GM04504 (cell line): ENCODE measurements at places on chromosomes 2 and 18.

DNA sequence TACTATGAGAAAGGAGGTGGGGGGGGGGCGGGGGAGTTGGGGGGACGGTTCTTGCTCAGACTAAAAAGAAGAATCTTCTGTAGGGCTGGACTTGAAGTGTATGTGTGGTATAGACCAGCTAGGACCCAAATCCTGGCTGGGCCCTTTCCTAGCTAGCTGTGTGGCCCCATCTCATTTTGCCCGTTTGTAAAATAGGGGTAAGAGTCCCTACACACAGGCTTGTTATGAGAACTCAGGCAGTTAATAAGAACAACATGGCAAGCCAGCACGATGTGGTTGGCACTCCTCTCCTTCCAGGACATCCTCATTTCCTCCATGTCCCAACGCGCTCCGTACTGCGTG is 1.1 kb downstream of the EVA1A start:
- no peak for DNase-seq

DNA sequence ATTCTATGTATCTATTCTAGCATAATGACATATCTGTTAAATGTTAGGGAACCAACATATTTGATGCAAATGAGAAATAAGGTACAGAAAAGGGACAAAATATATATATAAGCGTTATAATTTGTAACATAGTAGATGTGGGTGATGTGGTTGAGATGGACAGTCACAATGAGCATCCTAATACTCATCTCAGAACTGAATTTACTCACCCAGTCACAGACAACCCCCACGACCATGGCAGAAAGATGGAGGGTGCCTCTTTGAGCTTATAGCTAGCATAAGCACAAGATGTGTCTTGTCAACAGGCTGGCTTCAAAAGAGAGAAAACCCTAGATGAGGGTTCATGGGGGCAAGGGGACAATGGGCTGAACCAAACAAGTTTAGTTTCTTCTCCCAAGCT is 9.1 kb upstream of the DSG3 start:
- DNase-seq, result no peak

DNA sequence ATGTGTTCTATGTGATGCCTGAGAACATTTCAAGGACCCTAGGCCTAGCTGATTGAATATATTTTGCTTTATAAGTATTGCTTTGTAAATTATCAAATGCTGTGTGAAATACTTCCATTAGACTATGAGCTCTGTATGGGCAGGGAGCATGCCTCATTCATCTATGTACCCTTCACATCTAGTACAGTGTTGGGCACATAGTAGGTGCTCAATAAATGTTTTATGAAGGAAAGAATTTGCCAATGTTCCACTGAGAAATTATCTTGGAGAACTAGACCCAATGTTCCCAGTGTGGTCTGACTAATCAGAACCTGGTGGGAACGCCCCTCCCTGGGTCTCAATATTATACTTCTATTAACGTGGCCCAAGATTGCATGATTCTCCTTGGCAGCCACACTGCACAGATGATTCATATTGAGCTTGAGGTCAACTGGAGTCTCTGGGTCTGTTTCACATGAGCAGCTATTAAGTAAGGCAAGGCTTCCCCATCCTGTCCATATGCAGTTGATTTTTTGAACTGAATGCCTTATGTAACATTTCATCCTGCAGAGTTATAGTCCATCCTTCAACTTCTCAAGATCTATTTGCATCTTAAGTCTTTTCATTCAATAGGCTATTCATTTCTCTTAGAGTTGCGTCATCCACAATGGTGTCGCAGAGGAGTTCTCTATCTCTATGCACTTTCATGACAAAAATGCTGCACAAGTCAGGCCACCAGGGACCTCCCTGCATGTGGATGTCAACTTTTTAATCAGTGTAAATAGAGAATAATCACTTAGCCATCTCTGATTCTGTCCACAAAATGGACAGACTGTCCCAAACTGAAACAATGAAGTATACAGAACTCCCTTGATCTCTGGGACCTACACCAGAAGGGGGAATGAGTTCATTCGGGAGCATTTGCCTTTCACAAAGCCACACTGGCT is 257.6 kb downstream of the CYP26B1 start:
- peak; percentile 98 for DNase-seq

- DNase-seq, result no peak
These were observed 10.6 kb downstream of the SUPT7L start for GRCh38 chr2:27652790-27653189.

- peak; percentile 47 for DNase-seq
These were observed 27.1 kb upstream of the PTMA start for GRCh38 chr2:231680992-231681852.

- DNase-seq, result no peak
These were observed 19.1 kb downstream of the EIF4E2 start for GRCh38 chr2:232569541-232569940.

GRCh38 chr2:60496475-60496874 is 57.0 kb downstream of the BCL11A start:
- DNase-seq, result no peak

GRCh38 chr2:218583983-218584850 is 15.6 kb downstream of the CNOT9 start:
- DNase-seq, result no peak

- no peak for DNase-seq
These were observed 24.1 kb downstream of the ELP2 start for GRCh38 chr18:36153771-36154170.

DNA sequence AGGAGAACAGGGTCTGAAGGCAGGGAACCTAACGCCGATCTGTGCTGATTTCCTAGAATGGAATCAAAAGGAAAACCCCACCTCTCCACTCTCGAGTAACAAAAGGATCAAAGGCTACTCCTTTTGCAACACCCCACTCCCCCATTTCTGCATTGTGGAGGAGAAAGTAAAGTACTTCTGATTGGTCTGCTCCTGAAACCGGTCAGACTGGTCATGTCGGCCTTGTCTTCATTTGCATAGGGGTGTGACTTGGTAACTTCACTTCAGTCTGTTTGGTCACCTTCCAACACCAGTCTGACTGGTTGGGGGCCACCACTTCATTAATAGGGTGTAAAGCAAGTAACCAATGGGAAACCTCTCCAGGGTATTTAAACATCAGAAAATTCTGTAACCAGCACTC is 771.9 kb downstream of the ERBB4 start:
- DNase-seq, result no peak

DNA sequence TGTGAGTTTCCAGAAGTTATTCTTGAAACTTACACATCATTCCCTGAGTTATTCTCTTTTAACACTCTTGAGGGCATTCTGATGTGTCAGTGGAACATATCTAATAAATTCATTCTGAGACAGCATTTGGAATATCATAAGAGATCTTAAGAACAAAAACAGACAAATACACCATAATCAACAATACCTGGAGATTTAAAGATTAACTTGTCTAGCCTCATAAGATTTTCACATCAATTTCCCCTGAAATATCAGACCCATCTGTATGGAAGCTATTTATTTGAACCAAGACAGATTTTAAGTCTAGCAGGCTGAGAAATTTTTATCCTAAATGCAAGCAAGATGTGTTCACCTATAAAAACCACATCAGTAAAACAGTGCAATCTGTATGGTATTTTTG is 181.6 kb downstream of the NYAP2 start:
- no peak for DNase-seq

DNA sequence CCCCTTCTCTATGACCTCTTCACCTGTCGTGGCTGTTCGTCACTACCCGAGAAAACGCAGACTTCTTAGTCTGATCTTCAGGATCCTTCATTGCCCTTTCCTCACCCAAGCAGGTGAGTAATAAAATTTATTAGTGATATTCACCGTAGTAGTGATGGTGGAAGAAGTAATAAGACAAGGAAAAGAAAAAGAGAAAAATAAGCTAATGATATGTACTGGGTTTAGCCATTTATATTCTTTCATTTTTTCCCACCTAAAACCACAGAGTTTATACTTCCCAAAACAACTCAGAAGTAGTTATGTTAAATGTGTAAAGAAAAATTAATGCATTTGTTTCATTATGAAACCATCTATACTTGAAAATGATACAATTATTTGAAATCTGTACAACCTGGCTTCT is 19.7 kb downstream of the GYPC start:
- DNase-seq, result no peak

DNA sequence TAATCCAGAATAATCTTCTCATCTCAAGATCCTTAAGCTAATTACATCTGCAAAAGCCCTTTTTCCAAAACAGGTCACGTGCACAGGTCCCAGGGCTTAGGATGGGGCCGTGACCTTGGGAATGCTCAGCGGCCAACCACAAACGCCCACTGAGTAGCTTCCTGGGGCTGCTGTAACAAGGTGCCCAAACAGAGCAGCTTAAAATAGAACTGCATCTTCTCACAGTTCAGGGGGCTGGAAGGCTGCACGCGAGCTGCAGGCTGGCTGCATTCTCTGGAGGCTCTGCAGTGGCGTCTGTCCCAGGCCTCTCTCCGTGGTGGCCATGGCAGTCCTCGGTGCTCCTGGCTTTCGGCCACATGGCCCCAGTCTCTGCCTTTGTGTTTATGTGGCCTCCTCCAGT is 31.9 kb downstream of the ADI1 start:
- no peak for DNase-seq

DNA sequence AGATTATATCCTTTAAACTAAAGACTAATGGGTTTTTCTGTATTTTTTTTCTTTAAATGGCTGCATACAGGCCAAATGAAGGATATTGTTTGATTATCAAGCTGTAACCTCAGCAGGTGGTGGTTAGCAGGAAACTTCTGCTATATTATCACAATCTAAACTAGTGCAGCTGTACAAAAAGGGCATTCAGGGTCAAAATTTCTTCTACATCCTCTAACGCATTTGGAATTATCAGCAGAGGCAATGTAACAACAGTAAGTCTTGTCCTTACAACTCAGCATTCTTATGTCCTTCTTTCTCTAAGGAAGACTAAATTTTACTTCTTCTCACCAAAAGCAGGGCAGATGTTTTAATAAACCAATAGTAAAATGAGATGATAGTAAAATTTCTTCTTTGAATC is 135.8 kb upstream of the FN1 start:
- DNase-seq, result no peak

GRCh38 chr2:48504647-48505327 is 25.2 kb upstream of the STON1 start:
- no peak for DNase-seq

DNA sequence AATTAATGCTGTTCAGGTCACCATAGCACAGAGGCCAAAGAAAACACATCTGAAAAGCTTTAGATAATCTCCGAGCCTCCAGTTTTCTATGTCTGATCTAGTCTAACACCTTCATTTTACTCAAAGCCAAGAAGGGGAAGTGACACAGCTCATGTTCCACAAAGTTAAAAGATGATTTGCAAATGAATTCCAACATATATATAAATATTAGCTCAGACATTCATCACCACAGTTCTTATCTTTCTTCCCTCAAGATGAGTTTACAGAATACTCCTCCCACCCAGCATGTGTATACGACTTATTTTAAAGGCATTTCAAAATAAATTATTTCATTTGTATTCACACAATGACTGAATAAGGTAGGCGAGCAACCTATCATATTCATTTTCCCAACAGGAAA is 82.4 kb downstream of the AAK1 start:
- DNase-seq, result no peak

DNA sequence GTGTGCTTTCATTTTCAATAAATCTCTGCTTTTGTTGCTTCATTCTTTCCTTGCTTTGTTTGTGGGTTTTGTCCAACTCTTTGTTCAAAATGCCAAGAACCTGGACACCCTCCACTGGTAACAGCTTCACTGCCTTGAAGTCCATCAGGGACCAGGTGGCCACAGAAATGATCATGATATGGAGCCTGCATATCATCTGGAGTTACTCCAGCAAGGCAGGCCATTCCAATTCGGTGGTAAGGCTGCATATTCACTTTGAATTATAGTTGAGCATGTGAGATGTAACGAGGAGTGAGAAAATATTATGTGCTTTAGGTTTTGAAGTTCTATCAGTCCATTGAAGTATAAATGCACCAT is 26.3 kb upstream of the SPATA3 start:
- DNase-seq, result no peak

DNA sequence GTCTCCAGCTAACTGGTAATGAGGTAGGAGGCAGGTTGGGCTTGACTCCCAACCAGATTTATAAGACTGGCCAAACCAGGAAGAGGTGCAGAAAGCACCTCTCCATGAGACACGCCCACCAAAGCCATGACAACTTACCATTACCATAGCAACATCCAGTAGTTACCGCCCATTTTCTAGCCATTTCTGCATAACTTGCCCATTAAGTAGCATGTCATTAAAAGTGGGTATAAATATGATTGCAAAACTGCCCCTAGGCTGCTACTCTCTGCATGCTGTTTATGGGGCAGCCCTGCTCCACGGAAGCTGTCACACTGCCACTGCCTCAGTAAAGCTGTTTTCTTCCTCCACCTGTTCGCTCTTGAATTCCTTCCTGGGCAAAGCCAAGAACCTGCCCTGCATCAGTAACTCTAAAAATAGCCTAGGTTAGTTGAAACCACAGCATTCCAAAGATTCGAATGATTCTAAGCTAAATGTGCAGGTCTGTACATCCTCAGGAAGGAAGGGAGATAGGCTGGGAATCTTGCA is 131.9 kb downstream of the ATL2 start:
- no peak for DNase-seq

- no peak for DNase-seq
These were observed 258.6 kb downstream of the SRBD1 start for GRCh38 chr2:45352506-45352905.
